B cell (primary cell): ENCODE measurements at places on chromosomes 11 and 22.

GRCh38 chr11:57424792-57425564 lies 1.9 kb downstream of the SLC43A3 start:
- peak; percentile 76 for DNase-seq

DNA sequence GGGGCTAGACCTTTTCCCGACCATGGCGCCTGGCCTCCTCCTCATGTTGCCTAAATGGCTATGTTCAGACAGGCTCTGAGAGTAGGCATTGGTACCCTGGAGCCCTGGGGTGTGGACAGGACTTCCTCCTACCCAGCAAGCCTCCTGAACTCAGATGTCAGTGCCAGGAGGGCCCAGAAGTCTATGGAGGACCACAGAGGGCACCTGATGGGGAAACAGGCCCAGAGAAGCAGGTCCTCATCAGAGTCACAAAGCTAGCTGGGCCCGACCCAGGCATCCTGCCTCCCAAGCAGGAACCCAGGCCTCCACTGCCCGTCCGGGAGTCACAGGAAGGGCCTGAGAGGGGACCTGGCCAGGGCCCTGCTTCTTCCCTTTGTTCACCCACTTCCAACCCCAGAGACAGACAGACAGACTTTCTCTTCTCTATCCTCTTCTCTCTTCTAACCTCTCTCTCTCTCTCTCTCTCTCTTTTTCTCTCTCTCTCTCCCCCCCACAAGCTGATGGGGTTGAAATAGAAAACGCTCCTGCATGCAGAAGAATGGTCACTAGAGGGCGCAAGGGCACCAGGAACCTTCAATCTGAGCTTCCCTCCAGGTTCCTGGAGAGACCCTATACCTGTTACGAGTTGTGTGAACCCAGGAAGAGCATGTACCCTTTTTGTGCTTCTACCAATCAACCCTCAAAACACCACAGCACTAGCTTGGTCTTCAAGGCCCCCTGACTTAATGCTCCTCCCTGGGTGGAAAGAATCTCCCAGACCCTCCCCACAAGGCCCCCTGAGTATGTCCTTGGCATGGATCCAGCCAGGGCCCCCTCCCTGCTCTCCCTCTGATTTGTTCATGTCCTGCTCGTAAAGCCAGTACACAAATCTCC lies 27.1 kb downstream of the ARAP1 start:
- peak; percentile 91 for DNase-seq

- no peak for DNase-seq
Measured at GRCh38 chr11:124748481-124749343, 3.3 kb downstream of the VSIG2 start.

GRCh38 chr11:7846003-7846402 lies 49.3 kb upstream of the OR5P2 start:
- DNase-seq: no peak

GRCh38 chr11:13135385-13136271 lies 126.5 kb downstream of the RASSF10 start:
- DNase-seq: no peak
